Forelimb muscle (tissue), 1 donor: ENCODE measurements at places on chromosomes 2 and 18.

DNA sequence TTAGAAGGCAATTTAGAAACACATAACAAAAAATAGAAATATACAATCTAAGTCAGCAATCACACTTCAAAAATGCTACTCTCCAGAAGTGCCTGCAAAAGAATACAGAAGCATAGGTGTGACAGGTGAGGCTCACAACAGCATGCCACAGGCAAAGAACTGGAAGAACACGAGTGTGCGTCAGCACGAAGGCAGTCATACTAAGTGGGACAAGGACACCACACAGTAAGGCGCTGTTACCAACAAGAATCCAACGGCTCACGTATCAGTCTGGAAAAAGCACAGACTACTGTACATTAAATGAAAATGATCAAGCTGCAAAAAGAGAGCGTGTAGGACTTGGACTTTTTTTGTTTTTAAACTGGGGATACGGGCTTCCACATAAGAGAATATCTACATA is 18.7 kb downstream of the HDLBP start:
- DNase-seq: no peak

- DNase-seq: no peak
Observed at GRCh38 chr2:110677080-110677479, 783 bp downstream of the BUB1 start.

DNA sequence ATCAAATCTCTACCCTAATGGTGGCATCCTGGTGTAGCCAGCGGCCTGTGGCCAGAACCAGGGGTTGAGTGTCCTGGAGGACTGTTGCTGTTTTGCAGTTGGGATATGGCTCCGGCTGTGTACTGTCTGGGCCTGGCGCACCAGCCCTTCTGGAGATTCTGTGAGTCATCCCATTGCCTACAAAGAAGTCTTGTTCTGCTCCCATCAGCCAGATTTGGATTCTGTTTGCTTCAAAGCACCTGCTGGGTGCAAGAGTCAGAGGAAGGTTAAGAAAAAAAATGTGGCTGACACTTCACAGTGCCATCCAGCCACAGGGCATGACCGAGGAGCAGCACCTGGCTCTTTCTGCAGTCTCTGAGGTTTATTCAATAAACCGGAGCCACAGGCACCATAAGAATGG is 41.0 kb upstream of the ASAP2 start:
- DNase-seq: no peak

DNA sequence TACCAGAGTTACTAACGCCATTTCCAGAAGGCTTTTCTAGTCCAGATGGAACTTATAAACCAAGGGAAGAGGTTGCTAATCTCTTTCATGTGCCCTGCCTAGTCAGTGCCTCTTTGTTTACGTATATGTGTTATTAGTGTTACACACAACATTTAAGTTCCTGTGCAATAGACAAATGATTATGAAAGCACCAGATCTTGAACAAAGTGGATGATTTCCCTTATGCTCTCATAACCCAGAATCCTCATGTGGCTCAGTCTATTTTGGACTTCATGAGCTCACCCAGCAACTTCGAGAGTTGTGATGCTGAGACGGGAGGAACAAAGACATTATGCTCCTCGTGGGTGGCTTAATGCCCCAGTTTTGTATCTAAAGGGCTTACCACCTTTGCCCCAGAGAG is 214.4 kb upstream of the SP5 start:
- no peak for DNase-seq

GRCh38 chr2:166972002-166972401 is 83.7 kb downstream of the XIRP2 start:
- DNase-seq: no peak

- no peak for DNase-seq
Observed at GRCh38 chr2:36223259-36223658, 132.3 kb upstream of the CRIM1 start.

DNA sequence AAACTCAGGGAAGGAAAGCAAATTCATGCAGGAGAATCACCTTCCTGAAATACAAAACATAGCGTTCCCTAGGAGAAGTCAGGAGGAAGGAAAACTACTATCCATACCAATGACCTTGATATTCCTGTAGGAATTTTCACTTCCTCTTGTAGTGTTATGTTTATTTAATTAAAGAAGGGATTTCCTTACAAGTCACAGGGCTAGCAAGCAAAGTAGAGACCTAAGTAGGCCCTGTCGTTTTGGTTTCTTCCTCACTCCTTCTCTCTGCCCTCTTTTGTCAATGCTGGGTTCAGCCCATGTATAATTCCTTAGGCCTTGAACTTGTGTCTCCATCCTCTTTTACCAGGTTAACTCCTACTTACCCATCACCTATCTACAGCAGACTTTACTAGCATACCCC is 435.2 kb upstream of the LRATD1 start:
- DNase-seq: no peak

GRCh38 chr2:102637358-102637757 is 18.0 kb downstream of the SLC9A2 start:
- DNase-seq: no peak

- DNase-seq: no peak
Observed at GRCh38 chr18:74541703-74542555, 7.6 kb downstream of the CNDP1 start.

- no peak for DNase-seq
Observed at GRCh38 chr2:226575928-226576327, 223.7 kb downstream of the IRS1 start.

DNA sequence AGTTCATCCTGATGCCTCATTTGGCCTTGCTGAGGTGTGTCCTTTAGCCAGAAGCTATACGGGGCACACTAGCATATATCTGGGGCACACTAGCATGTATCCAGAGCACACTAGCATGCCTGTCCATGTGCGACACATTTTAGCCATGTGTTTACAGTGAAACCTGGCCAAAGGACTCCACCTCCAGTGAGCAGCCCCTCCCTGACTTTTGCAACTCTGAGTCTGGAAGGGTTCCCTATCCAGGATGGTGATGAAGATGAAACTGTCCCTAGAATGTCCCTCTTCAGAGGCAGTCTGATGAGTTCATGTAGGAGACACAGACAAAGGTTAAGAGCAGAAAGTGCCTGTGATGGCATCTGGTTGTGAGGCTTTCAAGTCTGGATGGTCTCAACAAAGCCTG is 61.4 kb upstream of the LGALSL start:
- no peak for DNase-seq

GRCh38 chr2:65430603-65431420 is 1.6 kb downstream of the SPRED2 start:
- DNase-seq: no peak

DNA sequence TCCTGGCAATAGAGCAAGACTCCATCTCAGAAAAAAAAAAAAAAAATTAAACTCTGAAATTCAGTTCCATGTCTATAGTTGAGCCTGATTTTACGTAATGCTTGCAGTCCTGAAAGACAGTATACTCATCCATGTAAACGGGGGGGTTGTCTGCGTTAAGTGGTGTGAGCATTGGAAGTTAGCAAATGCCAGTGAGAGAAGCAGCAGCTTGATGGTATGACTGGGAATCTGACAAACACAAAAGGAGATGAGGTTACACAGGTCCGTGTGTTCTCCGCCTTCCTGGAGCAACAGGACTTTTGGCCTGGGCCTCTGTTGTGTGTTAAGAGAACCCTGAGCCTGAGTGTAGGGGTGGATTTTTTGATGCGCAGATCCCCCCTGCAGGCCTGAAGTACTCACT is 82.9 kb downstream of the PRKCE start:
- DNase-seq: no peak

DNA sequence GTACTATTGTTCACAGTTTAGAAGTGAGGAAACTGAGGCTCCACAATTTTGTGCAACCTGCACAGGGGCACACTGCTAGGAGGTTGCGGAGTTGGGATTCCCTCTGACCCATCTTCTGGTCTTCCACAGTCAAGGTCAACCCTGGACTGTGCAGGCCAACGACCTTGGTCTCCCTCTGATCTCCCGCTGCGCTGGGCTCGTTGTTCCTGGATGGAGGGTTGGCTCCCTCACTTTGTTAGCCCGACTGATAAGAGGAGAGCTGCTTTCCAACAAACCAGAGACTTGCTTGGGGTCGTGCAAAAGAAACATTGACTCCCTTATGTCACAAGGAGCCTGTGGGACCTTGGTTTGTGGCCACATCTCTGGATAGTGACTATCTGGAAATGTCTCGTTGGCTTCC is 187.6 kb downstream of the MYCN start:
- DNase-seq: no peak

- no peak for DNase-seq
Observed at GRCh38 chr2:10444463-10444862, 3.7 kb downstream of the ODC1 start.

DNA sequence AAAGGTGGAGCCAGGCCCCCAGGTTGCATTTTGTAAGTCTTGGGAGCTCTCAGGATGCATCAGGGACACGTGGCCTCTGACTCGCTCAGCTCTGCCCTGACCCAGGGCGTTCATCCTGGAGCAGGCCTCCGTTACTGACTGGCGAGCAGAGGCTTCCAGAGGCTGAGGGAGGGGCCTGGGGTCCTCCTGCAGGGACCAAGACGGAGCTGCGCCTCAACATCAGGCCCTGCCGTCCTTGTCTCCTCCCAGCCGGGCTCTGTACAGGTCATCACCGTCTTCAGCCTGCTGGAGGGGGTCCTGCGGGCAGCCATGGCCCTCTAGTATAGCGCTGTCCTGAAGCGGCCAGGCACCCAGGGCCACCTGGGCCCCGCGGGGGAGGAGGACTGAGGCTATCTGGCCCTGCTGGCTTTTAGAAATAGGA is 10.2 kb upstream of the ALPP start:
- no peak for DNase-seq

- DNase-seq: no peak
Observed at GRCh38 chr2:136067897-136068580, 49.9 kb downstream of the CXCR4 start.

DNA sequence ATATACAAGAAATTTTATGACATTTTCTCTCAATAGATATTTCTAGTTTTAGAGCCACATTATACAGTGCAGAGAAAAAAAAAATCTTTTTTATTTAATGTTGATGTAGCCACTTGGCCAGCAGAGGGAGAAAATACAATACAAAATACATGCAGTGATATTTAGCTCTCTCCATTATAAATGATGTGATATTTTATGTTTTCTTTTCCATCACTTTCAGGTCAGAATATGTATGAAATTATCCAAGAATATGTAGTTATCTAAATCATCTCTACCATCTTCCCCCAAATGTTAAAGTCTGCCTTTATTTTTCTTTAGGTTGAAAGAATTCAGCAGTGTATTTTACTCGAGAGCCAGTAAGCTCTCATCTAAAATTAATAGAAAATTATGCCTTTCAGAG is 533.6 kb upstream of the FSHR start:
- DNase-seq: no peak

GRCh38 chr2:237835372-237835771 is 24.1 kb upstream of the RAMP1 start:
- no peak for DNase-seq

DNA sequence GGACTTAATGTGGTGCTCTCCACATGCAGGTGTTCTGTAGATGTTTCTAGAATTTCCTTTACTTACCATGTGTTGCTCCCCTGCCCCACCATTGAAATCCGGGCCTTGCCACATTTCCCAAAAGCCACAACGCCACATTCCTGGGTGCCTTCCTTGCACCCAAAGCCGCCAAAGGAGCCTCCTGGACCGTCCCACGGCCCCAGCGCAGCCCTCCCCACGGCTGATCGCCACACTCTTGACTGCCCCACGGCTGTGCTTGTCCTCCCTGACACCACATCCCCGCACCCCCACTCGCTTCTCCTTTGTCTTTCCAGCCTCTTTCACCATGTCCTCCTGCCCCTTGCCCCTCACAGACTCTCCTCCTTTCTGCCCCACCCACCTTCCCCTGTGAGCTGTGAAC is 40.2 kb upstream of the CHMP1B start:
- no peak for DNase-seq

DNA sequence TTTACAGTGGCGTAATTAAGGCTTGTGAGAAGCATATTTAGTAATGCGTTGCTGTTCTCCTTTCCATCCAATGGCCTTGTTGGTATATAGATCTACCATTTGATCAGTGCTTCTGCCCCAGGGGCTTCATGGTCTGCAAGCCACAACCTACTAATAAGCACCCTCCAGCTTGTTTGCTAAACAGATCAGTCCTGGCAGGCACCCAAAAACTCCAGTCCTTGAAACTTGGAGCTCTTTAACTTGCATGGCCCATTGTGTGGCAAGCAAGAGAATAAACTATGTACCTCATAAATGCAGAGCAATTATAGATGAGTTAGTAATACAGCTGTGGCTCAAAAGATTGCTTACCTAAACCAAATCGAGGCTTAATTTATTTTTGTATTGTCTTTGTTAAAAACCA is 158.5 kb downstream of the FTCDNL1 start:
- no peak for DNase-seq

DNA sequence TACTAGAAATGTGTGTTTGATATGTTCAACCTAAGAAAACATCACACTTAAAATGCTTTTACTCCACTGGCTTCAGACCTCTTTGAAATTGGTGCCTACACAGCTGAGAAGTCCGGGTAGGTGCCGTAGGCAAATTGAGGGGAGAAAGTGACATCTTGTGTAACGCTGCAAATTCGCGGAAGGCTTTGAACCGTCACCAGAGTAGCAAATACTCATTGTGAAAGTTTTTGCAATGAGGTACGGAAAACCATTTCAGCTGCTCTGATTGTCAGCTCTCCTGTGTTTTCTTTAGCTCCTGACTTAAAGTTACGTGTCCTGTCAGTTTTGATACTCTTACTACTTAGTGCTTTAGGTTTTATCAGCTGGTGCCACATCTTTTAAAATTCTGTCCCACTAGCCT is 224.5 kb downstream of the FAM210A start:
- DNase-seq: no peak

DNA sequence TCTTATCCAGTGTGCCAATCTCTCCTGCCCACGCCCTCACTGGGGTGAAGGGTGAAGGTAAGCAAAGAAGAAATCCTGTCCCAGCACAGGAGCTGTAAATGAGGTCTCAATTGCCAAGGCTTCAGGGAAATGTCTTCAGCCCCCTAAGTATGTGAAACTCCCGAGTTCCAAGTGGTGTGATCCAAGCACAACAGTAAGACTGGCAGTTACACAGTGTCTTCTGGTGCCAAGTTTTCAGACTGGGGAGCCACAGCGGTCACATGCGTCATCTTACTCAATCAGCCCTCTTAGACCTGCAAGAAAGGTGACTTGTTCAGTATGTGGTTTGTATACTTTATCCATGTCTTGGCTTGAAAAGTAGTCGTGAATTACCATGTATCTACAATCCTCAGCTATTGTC is 55.0 kb upstream of the SPRED2 start:
- DNase-seq: no peak

GRCh38 chr2:79713131-79713785 is 200.4 kb downstream of the CTNNA2 start:
- DNase-seq: no peak

- no peak for DNase-seq
Observed at GRCh38 chr2:12819721-12820120, 103.0 kb downstream of the TRIB2 start.

DNA sequence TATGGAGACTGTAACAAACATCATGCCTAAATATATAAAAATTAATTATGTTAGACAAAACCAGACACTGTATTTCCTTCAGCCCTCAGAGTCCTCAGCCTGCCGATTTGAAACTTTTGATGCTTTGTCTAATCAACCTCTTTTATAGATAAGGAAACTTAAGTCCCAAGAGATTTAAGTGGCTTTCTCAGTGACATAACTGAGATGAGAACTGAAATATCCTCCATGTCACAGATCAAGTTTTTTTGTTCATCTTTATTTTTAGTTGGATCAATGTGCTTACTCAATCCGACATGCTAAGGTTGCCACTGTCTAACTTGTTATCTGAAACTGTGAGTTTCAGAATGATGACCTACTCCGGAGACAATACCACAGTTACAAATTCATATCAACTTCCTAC is 72.3 kb downstream of the BARD1 start:
- no peak for DNase-seq

- no peak for DNase-seq
Observed at GRCh38 chr18:59715445-59715844, 18.2 kb upstream of the CCBE1 start.

GRCh38 chr2:104929663-104930062 is 75.7 kb downstream of the POU3F3 start:
- DNase-seq: no peak
